NCI-H69 (cell line): ENCODE measurements at places on chromosomes 3 and 15.

DNA sequence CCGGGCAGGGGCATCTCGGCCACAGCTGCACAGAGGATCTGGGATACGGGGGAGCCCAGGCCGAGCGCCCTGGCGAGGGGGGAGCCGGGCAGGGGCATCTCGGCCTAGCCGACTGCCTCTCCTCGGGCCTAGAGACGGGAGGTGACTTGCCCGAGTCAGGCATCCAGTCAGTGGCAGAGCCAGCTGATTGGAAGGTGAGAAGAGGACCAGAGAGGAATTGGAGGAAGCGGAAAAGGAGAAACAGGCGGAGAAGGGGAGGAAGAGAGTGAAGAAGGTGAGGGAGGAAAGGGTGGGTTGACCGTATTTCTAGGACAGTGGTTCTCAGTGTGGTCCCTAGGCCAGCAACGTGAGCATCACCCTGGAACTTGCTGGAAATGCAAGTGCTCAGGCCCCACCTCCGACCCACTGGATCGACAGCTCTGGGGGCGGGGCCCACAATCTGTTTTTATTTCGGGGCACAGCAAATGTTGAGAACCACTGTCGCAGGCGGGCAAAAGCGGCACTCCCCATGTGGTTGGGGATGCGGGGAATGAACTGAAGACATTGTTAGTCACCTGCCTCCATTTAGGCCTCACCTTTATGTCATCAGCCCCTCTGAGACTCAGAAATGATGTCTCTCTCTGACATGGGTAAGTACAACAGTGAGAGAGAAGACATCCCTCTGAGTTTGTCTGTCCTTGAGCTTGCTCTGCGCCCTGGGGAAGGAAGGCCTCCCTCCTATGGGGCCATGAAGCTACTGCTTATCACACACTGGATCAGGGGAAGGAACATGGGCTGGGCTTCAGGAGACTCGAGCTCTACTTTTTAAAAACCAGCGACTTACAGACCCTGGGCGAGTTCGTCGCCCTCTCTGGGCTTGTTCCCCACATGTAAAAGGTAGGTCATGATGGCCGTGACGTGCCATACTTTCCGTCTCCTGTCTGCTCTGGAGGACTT is 1.0 kb upstream of the MELTF start:
- DNase-seq, result no peak

DNA sequence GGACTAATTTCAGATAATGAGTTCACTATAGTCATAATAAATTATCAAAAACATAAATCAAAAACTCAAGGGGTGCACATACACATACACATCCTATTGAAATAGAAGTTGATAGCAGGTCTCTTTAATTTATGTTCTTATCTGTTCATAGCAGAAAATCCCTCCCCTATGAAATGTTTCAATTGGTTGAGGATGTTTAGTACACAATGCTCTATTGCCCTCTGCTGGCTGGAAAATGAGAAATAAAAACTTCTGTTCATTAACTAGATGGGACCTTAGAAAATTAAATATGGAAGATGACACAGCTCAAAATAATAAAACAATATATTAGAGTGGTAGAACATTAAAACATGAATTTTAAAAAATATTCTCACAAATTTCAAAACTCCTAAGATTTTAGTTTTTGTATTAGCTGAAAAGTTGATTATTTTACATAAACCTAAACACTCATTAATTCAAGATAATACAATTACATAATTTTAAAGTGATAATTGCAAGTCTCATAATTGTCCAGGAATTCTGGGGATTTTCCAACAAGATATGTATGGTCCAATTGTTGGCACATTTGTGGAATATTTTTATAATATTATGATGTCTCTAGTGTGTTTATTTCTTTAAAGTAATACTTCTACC is 735.0 kb downstream of the ROBO1 start:
- peak; percentile 75 for DNase-seq

GRCh38 chr3:127959873-127960272 is 44.8 kb downstream of the KBTBD12 start:
- peak; percentile 66 for DNase-seq

DNA sequence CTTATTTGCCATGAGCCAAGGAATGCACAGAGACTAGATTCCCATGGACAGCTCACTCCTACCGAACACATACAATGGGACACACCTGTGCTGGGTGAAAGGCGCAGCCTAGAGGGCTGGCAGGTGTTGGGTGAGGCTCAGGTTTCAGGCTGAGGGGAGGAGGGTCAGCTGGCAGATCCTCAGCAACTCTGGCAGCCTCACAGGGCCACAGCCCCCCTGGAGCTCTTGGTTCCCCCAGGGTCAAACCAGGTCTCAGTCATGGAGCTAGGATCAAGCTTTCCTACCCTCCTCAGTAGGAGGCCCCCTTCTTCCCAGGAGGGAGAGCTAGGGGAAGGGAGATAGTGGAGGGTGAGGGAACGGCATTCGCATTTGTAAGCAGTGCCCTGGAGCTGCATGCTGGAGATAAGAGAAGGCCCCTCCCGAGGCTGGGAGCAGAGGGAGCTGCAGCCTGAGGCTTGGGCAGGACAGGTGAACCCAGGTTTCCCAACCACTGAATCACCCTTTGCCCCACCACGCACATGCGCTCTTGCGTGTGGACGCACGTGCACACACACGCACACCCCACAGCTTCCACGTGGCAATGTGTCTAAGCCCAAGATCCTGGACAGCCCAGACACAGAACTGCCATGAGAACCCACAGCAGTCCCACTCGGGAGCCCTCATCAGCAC is 26.3 kb upstream of the TFRC start:
- peak; percentile 54 for DNase-seq
